ENCODE measurements at places on chromosomes 3 and 15. TPM values are rescaled to one million over a fixed set of nuclear protein-coding genes. Genes with fewer than 3 reads are reported as not detected.

Gene PP2D1
- not detected for total RNA-seq

Gene ROPN1
- not detected for total RNA-seq

Gene CFAP91
- total RNA-seq, result 9.0 TPM

Gene PYGO1
- 8.7 TPM for total RNA-seq

Gene KBTBD13
- not detected for total RNA-seq

Gene FES
- total RNA-seq, result 51.0 TPM

Gene AHSG
- not detected for total RNA-seq

Gene TRPM7
- 47.3 TPM for total RNA-seq

DNA sequence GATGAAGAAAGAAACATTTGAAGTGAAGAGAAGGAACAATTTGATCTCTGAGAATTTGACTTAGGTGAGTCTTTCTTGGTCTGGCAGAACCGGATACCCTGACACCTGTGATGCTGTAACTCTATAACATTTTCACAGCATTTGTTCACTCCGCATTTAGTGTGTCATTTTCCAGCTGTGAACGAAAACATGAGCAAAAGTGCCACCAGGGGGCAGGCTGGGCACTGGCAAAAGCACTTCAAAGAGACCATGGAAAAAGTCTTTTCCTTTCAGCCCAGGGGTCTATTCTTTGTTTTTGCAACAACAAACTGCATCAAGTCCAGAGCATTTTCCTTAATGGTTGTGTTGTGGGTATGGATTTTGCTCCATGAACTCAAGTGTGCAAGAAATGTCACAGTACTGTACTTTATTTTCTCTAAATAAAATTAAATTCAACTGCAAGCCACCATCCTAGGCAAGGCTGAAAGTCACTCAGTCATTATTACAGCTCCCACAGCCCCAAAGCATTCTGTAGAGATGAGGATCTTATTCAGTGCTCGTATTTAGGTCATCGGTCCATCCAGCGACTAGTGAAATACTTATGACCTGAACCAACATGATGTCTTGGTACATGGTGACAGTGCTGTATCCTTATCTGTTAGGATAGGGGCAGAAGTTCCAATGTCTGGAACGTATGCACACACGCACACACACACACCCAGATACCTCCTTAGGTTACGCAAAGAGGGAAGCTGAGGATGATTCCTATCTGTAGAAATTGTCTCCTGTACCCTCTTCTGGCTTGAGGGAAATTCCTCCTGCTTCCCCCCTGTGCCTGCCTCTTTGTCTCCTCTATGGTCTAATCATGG, 125.5 kb downstream of the GADL1 start:
- peak; percentile 76 for DNase-seq

DNA sequence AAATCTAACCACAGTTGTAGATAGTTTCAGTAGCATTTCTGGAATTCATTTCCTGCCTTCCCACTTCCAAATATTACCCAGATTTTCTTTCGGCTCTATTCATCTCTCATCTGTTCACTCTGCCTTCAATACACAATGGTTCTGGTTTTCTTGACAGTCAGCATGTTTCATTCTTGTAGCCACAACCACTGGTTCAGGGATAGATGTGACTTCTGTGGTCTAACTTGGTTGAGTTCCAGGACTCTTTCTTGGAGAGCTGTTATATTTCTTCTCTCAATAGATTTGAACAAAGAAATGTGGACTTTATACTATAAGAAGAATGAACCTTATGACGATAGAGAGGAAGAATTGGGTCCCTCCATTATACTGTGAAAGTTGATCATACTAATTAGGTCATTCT, 228.8 kb downstream of the NSUN3 start:
- DNase-seq, result no peak

GRCh38 chr3:56789076-56789475, 12.7 kb downstream of the ARHGEF3 start:
- DNase-seq, result no peak

DNA sequence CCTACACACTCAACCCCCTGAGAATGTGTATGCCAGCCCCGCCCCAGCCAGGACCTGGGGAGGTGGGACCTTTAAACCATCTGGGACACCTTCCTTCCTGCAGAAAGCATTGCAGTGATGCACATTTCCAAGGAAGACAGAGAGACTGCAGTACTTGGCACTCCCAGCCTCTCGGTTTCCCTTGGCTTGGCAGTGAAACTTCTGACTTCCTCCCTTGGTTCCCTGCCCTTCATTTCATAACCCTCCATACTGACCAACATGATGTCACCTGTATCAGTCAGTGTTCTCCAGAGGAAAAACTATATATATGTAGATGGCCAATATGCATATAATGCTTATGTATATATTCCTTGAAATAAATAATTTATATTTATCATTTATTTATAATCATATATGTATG, 103.2 kb downstream of the SST start:
- DNase-seq, result no peak

GRCh38 chr3:27279123-27279522, 90.1 kb downstream of the NEK10 start:
- DNase-seq, result no peak

Measured in lower lobe of right lung (tissue), 2 donors.